ENCODE measurements at places on chromosomes 6 and 20.

DNA sequence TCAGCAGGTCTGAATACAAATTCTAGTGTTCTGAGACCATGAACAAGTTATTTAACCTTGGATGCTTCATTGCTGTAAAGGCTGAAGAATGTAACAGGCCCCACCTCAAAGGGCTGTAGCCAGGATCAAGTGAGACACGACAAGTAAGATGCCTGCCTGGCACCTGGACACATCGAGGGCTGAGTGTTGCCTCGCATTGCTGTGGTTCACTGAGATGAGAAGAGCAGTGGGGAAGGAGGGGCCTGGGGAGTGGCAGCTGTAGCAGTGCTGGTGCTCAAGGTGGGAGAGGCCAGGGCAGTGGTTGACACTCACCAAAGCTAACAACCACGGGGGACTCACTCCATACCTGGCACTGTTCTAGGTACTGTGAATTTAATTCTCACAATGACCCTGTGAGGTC lies 187.8 kb downstream of the KIF16B start:
- DNase-seq, result no peak

GRCh38 chr6:16728513-16729182 lies 32.6 kb downstream of the ATXN1 start:
- no peak for DNase-seq

DNA sequence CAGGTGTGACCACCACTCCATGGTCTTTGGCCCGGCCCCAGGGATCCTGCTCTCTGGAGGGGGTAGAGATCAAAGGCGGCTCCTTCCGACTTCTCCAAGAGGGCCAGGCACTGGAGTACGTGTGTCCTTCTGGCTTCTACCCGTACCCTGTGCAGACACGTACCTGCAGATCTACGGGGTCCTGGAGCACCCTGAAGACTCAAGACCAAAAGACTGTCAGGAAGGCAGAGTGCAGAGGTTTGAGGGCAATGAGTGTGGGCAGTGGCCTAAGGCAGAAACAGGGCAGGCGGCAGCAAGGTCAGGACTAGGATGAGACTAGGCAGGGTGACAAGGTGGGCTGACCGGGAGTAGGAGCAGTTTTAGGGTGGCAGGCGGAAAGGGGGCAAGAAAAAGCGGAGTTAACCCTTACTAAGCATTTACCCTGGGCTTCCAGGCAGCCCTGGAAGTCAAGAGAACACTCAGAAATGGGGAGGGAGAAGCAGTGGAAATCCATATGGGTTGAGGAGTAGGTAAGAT lies 533 bp downstream of the CFB start:
- no peak for DNase-seq

GRCh38 chr6:124870611-124871459 lies 91.4 kb upstream of the RNF217 start:
- no peak for DNase-seq

DNA sequence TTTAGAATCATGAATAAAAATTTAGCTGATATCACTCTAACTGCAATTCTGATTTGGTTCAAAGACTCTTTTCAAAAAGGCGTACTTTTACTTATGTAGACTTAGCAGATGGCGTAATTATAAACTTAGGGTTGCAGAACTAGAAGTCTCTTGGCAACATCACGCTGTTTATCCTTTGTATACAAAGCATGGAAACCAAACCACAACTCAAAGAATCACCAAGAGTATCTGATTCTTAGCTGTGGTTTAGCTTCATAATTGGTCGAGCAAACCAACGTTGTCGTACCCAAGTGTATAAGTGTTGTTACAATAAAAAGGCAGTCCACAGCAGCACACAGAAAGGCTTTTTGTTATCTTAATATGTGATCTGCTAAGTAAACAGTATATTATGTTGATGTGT lies 18.2 kb downstream of the STMND1 start:
- DNase-seq, result no peak

DNA sequence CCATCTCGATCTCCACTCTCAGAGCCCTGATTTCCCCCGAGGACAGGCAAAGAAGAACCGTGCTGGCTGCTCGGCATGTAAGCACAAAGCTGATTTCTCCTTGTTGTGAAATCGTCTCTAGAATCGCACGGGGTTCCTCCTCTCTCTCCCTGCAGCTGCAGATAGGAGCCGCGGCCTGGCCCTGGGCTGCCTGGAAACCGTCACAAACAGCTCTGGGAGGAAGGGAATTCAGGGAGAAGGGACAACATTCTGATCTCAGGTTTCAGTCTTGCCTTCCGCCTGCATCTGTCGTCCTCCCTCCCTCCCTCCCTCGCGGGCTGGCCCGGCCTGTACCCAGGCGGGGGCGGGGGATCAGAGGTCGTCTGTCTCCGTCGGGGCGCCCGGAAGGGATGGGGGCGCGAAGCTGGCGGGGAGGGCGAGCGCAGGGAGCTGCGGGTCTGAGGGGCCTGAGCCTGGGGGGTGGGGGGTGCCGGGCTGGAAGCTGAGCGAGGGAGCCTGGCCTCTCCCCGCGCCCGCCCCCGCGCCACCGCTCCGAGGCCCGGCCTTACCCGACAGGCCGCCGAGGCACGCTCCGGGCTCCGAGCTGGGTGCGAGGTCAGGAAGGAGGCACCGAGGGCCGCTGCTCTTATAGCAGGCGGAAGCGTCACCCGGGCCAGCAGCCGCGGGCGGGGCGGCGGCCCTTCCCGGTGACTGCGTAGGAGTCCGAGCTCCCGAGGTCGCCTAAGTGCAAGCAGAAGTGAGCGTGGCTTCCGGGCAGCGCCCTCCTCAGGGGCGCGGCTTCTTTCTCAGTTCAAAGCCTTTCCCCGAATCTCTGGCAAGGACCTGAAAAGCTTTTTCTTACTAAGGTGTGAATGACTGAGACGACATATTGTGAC lies at the start of gene SERPINB1:
TSS of gene SERPINB1 (minus strand) at position 600 of the 875 bp plus-strand sequence. CDS start 1,277 bp downstream, outside the sequence.
- peak; percentile 82 for DNase-seq

GRCh38 chr20:50636601-50637540 lies 54.5 kb downstream of the RIPOR3 start:
- no peak for DNase-seq

GRCh38 chr6:89351671-89352277 lies 748 bp downstream of the UBE2J1 start:
- DNase-seq, result no peak

GRCh38 chr20:50229156-50229607 lies 38.6 kb downstream of the CEBPB start:
- no peak for DNase-seq

GRCh38 chr6:90229331-90230010 lies 67.2 kb downstream of the BACH2 start:
- no peak for DNase-seq

- no peak for DNase-seq
These were observed 192.2 kb downstream of the TPBG start for GRCh38 chr6:82555801-82556200.

DNA sequence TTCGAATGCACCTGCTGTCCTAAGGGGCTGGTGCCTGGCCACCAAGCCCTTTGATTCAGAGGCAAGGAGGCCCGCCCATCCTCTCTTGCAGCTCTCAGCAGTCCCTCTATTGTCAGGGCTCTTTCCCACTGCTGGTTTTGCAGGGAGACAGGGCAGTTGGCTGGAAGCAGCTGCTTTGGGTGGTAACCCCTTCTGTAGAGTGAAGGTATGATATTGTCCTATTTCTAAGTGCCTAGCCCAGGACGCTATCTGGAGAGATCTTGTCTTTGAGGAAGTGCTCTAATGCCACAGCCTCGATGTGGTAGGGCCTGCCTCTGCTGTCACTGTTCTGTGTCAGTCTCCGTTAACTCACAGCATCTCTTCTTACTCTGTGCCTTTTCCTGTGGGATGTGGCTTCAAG lies 5.6 kb downstream of the PLCG1 start:
- no peak for DNase-seq

GRCh38 chr6:45727228-45727627 lies 288.4 kb downstream of the CLIC5 start:
- DNase-seq, result no peak

- DNase-seq, result no peak
These were observed 59.4 kb upstream of the TMEM200A start for GRCh38 chr6:130306377-130306776.
